ENCODE measurements at places on chromosomes 5 and 9.

GRCh38 chr5:125452991-125453390 is 706.6 kb upstream of the ZNF608 start:
- no peak for DNase-seq

- no peak for DNase-seq
Measured at GRCh38 chr5:31911291-31912265, 262.5 kb downstream of the GOLPH3 start.

DNA sequence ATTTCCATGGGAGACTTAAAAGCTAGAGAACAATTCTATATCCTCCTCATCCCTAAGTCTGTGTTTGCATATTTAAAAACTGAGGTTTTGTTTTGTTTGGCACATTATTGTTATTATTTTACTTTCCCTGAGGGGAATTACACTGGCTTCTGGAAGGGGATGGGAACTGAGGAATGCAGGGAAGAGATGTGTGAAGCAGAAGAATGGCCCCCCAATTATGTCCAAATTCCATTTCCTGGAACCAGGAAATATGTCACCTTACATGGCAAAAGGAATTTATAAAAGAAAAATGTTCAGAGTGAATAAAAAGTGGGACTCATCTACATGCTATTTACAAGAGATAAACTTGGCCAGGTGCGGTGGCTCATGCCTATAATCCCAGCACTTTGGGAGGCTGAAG is 129.8 kb downstream of the MARCHF11 start:
- DNase-seq, result no peak

DNA sequence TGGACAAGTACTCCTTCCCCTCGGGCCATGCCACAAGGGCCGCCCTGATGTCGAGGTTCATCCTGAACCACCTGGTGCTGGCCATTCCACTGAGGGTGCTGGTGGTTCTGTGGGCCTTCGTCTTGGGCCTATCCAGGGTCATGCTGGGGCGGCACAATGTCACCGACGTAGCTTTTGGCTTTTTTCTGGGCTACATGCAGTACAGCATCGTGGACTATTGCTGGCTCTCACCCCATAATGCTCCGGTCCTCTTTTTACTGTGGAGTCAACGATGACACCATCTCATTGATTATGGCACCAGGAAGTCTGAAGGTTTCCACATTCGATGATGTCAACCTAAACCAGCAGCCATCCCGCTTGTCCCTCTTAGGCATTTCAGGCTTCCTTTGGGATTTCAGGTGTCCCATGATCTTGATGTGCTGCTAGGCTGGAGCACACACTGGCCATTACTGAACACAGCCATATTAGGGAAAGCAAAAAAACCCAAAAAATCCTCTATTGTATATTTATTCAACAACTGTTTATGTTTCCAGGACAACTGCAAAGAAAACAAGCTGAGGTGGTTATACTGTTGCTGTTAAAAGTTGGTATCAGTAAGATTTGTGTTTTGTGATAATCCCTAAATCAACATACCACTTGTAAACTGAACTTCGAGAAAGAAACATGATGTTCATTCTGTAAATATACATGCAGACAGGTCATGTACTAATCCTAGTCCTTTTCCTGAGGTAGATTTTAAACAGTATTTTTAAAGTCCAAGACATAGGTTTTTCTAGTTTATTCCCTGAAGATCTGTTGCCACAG is 1.1 kb downstream of the PLPP6 start:
- no peak for DNase-seq

GRCh38 chr9:113547501-113547900 is 84.0 kb downstream of the RGS3 start:
- DNase-seq, result no peak

DNA sequence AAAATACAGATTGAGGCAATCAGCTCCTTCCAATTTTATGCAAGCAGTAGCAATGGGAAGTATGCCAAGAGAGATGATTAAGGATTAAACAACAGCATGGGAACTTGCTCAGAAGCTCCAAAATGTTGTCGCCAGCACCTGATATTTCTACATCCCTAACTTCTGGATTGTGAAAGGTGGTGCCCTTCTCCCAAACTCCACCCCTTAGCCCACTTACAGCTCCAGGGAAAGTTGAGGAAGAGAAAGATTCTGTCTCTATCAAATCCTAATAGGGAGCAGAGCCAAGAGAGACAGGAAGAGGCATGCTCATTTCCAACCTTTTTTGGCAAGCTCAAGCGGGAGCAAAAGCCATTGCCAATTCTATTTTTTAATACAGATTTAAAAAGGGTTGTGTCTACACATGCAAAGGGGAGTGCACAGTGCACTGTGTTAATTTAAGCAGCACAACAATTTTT is 92.4 kb upstream of the NR3C1 start:
- peak; percentile 28 for DNase-seq

- DNase-seq, result no peak
Measured at GRCh38 chr5:10372726-10373709, 19.5 kb downstream of the MARCHF6 start.

- DNase-seq, result no peak
Measured at GRCh38 chr5:19208397-19208796, 779.6 kb downstream of the CDH18 start.

DNA sequence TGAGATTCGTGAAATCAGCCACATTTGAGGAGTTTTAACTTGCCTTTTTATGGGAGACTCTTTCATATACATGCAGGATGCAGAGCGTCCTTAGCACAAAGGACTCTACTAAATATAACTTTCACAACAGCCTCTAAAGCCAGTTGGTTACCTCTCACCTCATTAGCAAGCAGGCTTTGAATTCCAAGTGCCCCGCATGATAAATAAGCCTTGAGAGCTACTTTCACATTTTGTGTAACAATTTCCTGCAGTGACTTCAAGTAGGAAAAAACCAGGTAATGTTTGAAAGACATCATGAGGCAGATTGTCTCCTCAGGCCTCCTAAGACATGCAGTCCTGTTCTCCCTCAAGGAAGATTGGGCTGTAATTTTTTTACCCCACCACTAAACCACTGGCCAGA is 50.5 kb downstream of the RALGPS1 start:
- no peak for DNase-seq

DNA sequence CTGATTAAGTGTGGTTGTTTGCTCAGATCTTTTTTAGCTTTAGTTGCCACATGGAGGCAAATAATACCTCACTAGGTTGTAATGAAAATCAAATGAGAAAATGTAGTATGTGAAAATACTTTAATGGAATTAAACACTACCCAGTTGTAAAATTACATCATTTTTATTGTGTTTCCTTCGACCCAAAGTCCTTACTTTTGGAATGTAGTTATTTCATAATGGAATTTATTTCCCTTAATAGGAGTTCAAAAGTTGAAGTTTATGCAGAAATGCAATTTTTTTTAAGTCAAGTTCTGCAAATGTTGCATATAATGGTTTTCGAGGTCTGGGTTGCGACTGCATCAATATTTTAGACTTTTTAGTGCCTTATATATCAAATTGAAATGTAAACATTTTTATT is 31.0 kb downstream of the TNPO1 start:
- DNase-seq, result no peak

- DNase-seq, result peak; percentile 74
Measured at GRCh38 chr5:120465436-120465961, 1.4 kb downstream of the PRR16 start.

- DNase-seq, result peak; percentile 40
Measured at GRCh38 chr5:66757219-66757833, 161.1 kb downstream of the MAST4 start.

DNA sequence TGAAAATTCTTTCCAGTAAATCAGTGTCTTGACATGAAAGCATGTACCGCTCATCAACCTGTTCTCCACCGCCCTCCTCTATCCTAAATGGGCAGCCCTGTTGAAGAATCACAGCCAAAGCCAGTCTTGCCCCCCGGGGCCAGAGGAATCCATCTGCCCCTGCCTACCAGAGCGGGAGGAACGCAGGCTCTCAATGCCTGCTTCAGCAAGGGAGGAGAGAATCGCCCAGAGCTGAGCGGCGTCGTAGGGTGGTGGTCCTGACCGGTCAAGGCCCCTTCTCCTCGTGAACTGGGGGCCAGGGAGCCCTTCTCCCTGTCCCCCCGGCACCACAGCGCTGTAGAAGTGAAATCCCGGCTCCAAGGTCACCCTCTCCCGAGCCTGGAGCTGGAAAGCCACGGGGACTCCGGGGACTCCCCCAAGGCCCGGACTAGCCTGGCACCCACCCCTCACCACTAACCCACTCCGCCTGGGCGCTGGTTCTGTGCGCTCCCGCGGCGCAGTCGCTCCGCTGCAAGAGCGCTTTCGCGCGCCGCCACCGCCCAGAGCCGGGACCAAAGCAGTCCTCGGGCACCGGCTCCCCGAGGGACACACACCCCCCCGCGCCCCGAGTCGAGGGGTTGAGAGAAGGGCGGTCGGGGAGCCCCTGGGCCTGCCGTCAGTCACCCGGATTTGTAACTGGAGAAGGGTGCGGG is 718 bp upstream of the TMEM215 start:
- DNase-seq, result no peak

- DNase-seq, result no peak
Measured at GRCh38 chr9:125608489-125609224, 98.4 kb downstream of the MAPKAP1 start.

- no peak for DNase-seq
Measured at GRCh38 chr9:9603345-9603744, 1009.5 kb downstream of the PTPRD start.

- no peak for DNase-seq
Measured at GRCh38 chr9:127935765-127936221, 1.9 kb downstream of the DPM2 start.

DNA sequence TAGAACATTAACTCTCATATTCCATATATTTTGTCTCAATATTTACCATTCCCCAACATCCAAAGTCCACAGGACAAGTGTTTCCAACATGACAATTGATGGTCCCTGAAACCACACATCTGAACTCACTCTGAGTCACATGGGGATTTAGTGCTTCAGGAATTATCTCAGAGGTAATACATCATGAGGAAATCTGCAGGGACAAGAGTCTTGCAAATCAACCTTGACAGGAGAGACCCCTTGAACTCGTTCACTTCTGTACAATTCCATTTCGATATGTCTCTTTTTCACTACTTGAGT is 119.7 kb upstream of the ABCA1 start:
- no peak for DNase-seq

- no peak for DNase-seq
Measured at GRCh38 chr5:121377461-121377860, 474.2 kb upstream of the FTMT start.

DNA sequence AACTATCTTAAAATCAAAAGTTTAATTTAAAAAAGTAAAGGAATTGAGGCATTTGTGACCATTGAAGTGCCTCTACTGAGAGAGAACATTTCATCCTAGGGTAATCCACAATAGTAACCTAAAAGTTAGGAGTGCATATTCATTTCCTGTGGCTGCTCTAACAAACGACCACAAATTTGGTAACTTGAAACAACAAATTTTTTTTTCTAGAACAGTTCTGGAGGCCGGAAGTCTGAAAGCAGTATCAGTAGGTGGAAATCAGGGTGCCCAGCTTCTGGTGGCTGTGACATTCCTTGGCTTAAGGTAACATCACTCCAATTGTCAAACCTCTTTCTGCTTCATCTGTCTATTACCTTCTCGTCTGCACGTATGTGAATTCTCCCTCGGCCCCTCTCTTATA is 67.1 kb upstream of the SSBP2 start:
- no peak for DNase-seq

DNA sequence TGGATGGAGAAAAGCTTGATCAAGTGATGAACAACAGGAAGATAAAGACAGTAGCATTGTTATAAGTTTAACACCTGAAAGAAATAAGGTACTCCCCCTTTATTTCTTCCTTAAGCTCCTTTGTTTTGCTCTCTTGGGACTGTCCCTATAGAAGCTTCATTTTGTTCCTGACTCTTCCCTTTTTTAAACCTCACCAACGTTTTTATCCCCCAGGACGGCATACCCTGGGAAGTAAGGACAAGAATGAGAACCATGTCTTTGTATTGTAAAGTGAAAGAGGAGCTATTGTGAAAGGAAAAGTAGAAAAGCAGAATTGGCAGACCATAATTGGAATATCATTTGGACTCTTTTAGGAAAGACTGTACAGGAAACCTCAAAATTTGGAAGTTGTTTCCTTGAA is 1368.6 kb upstream of the C9orf72 start:
- no peak for DNase-seq

DNA sequence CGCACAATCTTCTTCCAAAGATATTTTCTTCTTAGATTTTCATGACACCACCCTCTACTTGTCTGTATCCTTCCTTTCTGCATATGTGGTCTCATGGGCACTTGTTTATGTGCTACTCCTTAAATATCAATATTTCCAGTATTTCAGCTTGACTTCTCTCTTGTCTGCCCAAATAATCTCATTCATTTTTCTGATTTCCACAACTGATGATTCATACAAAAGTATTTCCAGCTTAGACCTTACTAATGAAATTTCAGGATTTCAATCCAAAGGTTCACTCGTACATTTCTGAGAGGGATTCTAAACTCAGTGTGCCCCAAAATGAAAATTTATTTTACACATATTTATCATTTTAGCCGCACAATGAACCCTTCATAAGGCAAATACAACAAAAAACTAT is 928.9 kb upstream of the C9orf72 start:
- no peak for DNase-seq

DNA sequence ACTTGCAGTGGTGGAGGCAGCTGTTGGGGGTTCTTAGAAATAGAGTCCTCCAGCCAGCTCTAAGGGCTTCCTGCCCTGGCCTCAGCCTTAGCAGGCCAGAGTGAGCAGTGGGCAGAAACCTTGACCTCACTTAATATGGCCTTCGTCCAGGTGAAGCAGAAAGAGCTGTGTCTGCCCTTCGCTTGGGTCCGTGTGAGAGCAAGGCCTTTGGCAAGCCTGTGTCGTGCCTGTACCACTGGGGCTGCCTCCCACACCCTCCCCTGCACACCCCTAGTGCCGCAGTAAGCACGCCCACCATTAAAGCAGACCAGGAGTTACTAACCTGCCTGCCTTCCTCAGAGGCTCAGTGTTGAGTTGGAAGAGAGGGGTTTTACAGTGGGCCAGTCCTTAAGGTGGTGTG is 13.6 kb downstream of the ARPC5L start:
- no peak for DNase-seq

- no peak for DNase-seq
Measured at GRCh38 chr9:97866848-97867247, 13.8 kb downstream of the FOXE1 start.

DNA sequence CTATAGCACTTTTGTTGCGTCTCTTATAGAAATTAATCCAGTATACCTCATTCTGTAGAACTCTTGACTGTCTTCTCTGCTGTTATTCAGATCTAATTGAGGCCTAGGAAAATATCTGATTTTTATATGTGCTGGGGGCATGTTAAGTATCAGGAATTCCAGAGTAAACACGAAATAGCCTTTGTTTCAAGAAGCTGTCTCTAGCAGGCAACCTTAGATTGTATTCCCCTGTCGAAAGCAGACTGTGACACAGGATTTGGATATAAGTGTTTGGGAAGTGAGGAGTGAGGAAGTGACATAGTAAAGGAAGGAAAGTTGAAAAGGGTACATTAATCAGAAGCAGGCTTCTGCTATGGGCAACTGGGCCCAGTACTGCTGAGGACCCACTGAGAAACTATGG is 72.1 kb upstream of the RASA1 start:
- DNase-seq, result no peak

GRCh38 chr9:17761984-17762676 is 183.3 kb downstream of the SH3GL2 start:
- no peak for DNase-seq

- DNase-seq, result no peak
Measured at GRCh38 chr9:8633784-8634183, 834.2 kb upstream of the DMAC1 start.
